Urinary bladder (tissue), 4 donors: ENCODE measurements at places on chromosomes 11 and 22. TPM values are rescaled to one million over a fixed set of nuclear protein-coding genes. Genes with fewer than 3 reads are reported as not detected.

AQP11 gene
- 2.5 TPM for total RNA-seq

POU2AF1 gene
- 1.0 TPM for total RNA-seq

ANO1 gene
- total RNA-seq = 15.0 TPM

LRRC32 gene
- total RNA-seq = 16.3 TPM

CASP1 gene
- total RNA-seq = 17.8 TPM

POU2AF2 gene
- not detected for total RNA-seq

OR51B4 gene
- total RNA-seq = 2.0 TPM

CTSW gene
- total RNA-seq = 2.7 TPM

HORMAD2 gene
- not detected for total RNA-seq

IRAG1 gene
- total RNA-seq = 60.1 TPM

SHISAL1 gene
- total RNA-seq = 5.1 TPM

FAM227A gene
- total RNA-seq = 4.9 TPM

OOSP1 gene
- total RNA-seq = 0.48 TPM

ACTN3 gene
- not detected for total RNA-seq

SLC35E4 gene
- 1.6 TPM for total RNA-seq

GRCh38 chr11:13333456-13333957, 55.9 kb downstream of the BMAL1 start:
- DNase-seq = no peak

DNA sequence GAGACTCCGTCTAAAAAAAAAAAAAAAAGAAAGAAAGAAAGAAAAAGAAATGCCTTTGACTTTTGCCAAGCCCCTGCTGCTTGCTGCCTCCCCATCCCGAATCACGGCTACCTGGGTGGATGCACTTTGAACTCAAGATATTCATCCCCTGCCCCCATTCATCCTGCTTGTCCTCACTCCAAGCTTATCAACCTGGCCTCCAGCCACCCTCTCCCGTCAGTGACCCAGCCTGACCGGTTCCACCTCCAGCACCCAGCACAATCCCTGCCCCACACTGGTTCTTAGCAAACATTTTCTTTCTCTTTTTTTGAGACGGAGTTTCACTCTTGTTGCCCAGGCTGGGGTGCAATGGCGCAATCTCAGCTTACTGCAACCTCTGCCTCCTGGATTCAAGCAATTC, 44.4 kb downstream of the CYTH4 start:
- no peak for DNase-seq

GRCh38 chr22:27409299-27409698, 392.3 kb downstream of the MN1 start:
- no peak for DNase-seq

DNA sequence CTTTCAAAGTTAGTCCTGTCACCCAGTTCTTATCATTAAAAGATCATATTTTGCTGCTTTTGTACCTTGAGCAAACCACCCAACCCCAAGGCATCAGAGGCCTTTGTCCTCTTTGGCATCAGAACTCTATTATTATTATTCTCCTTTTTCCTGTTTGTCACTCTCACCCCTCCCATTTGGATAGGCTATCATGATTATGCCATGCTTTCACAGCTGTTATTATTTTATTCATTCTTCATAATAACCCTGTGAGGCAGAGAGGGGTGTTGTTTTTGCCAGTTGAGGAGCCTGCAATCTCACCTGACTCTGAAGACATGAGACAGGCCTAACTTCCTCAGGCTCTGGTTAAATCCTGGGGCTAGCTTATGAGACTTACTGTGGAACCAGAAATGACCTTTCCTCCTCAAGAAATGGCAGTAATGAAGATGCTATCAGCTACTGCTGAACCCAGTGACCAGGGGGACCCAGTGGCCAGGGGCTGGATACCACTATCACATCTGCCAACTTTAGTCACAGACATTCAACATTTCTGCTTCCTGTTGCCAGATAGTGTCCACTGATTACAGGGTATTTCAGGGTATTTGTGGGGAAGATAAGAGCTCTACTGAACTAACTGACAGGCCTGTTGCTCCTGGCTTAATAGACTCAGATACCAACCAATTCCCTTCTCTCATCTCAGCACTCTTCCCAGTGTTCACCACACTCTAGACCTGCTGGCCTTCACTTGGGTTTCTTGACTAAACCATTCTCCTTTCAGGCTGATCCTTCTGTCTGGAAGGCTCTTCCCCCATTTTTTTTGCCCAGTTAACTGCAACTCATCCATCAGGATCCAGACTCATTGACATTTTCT, 11.8 kb upstream of the SWAP70 start:
- no peak for DNase-seq

- no peak for DNase-seq
Measured at GRCh38 chr22:40878922-40879321, 17.0 kb upstream of the DNAJB7 start.

GRCh38 chr22:21450320-21450831, 16.8 kb upstream of the TMEM191C start:
- no peak for DNase-seq

DNA sequence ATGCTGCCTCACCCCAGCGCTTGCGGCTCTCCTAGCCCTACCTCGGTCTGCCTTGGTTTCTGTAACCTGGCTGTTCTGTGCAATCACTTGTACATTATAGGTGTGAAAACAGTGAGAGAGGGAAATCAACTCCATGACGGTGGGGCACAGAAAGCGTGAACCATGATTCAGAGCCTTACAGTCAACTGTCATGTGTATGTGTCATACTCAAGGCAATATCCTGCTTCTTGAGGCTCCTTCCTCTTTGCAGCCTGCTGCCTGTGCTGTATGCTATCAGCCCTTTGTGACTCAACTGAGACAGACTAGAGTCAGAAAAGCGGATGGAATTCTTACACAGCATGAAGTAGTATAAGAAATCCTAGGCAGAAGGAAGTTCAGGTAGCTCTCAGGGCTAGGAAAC, 2.1 kb downstream of the NRIP3 start:
- no peak for DNase-seq

DNA sequence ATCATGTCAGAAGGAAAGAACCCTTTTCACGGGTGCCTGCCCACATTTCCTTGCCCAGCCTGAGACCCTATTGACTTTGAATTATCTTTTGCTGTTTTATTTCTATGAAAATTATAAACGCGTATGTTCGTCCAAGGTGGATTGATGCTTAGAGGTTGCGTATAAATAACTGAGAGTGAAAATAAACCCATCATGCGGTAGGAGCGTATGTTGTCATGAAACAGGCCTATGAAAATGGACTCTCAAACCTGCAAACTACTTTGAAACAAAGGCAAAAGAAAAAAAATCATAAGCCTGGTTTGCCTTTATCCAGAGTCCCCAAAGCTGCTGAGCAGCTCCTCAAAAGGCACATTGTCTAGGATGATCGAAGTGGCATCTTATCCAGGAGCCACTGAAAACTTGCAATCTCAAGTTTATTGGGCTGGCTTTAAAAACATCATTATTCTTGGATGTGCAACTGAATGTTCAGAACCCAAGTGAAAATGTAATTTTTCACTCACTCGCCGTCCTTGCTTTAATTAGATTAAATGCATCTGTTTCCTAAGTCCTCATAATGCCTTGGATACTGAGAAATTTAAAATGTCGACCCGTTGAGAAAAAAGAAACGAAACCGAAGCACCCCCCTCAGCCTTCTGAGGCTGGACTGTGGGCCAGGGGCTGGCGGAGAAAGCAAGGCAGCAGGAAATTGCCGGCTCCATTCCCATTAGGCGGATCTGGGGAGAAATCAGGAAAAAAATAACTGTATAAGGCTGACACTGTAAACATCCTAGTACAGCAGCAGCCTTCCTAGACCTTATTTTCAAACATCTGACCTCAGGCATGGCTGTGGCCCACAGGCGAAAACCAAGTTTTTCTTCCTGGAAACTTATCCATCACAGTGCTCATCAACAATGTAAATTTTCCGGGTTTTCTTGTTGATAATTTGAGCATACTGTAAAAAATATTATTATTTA, 82.9 kb upstream of the PPARA start:
- no peak for DNase-seq

GRCh38 chr22:49636649-49637048, 191.0 kb downstream of the BRD1 start:
- DNase-seq = no peak

DNA sequence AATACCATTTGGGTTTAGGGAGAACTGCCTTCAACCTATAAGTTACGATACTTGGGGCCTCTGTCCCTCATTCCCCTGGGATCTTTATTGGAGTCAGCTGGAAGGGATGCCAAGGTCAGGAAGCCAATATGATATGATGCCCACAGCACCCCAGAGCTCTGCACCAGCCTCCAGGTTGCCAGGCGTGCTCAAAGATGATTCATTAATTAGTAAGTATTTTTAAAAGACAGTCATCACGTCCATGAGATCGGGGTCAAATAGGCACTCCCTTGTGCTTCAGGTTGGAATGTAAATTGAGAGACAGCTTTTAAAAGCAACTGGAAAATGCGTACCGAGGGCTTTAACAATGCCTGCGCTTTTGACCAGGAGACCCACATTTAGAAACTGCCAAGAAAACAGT, 57.0 kb upstream of the CD5 start:
- no peak for DNase-seq

GRCh38 chr11:60939855-60940254, 12.1 kb downstream of the SLC15A3 start:
- DNase-seq = no peak

DNA sequence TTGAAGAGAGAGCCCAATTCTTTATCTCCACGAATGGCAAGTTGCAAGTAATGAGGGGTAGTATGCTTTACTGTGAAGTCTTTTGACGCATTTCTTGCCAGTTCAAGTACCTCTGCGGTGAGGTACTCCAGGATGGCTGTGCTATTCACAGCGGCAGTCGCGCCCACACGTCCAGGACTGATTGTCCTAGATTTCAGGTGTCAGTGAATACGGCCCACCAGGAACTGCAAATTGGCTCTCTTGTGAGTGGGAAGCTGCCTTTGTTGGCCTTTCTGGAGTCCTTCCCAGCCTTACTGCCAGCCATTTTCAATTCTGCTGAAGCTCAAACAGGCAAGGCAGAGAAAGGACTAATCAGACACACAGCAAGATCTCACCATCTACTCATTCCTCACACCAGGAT, 8.5 kb downstream of the PPFIA1 start:
- no peak for DNase-seq

- DNase-seq = no peak
Measured at GRCh38 chr11:63480039-63480438, 10.9 kb downstream of the PLAAT5 start.

DNA sequence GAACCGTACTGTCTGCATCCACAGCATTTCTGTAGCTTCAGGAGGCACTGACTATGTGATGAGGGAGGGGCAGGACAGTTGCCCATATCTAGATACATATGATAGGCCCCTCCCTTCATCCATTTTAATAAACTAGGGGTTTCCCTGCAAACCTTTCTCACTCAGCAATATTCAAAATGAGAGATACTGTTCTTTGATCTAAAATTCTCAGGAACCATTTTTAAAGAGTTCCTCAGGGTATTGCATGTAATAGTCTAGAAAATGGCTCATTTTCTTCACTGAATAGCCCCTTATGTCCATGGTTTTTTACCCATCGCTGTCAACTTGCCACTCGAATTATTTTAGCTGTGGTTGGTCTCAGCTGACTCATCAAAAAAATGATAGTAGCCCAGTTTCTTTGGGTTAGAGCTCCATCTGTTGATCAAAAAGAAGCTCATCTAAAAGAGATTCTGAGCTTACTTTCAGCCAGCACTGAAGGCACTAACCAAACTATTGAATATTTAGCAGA, 37.0 kb upstream of the DNAJB7 start:
- peak; percentile 15 for DNase-seq

- DNase-seq = no peak
Measured at GRCh38 chr11:115659061-115659963, 155.1 kb upstream of the CADM1 start.

GRCh38 chr11:72711141-72711540, 36.9 kb upstream of the PDE2A start:
- no peak for DNase-seq

GRCh38 chr22:19665784-19666672, 48.3 kb upstream of the SEPTIN5 start:
- no peak for DNase-seq

GRCh38 chr11:14764579-14765527, 121.2 kb downstream of the PDE3B start:
- no peak for DNase-seq

DNA sequence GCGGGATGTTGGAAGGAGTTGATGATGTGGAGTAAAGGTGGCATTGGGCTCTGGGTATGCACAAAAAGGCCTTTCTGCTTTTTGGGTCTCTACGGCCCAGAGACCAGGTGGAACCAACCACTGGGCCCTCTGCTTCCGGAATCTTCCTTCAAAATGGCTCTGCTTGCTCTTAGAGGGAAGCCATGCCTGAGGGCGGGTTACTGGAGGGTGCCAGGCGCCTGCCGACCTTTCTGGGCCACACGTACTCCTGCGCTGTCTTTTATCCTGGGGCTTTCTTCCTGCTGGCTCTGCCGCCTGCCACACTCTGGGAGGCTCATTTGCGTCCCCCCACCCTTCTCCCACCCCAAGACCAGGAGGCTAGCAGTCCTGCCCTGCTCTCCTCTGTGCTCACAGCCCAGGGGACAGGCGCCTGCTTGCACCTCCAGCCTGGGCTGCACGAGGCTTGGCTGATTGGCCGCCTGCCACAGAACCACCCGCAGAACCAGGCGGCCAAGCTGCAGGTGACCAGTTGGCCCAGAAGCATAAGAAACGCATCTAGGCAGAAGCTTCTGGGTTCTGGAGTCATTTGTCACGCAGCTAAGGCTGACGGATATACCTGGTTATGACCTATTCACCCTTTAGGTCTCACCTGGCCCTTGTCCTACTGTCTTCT, 536.9 kb downstream of the TBC1D22A start:
- no peak for DNase-seq

DNA sequence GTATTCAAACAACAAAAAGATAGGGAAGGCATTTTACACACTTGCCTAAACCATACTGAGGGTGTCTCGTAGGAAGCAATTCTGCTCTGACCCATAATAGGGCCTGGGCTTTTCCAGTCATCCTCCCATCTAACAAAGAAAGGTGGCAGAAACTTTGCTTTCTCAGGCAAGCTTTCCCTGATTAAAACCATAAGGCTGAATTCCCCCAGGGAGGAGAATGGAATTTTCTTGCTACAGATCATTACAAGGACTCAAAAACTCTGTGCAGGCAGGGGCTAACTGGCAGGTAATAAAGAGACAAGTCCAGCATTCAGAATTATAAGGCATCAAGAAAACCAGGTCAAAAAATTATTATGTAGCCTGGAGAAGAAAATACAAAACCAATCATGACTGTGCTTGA, 90.4 kb downstream of the RBFOX2 start:
- no peak for DNase-seq
